ENCODE measurements at places on chromosomes 11 and 22.

- no peak for DNase-seq
Measured at GRCh38 chr11:5210376-5210885, 9.9 kb upstream of the OR51V1 start.

- no peak for DNase-seq
Measured at GRCh38 chr11:65655570-65656332, 7.0 kb downstream of the RELA start.

DNA sequence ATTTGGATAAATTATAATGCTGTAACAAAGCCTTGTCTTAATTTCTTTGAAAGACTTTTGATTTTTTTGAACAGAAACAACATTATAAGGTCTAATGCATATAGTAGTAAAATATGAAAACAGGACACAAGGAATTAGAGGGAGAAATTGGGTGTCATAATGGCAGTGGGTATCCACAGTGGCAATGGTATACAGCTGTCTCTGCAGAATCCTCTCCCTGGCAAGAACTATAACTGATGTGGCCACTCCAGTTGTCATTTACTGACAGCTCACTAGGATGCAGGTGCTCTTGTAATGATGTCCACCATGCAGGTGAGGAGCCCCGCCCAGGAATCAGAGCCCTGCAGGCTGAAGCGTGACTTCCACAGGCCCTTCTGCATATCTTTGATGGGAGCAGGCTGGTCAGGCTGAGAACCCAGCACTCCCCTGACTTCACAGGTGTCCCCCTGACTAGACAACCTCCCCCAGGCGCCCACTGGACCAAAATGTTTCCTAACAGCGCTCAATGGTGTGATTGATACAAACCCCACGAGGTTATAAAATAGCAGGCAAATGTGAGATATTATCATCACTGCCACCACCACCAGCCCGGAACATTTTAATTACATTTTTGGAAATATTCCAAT, 32.8 kb upstream of the SERPIND1 start:
- DNase-seq, result no peak

- no peak for DNase-seq
Measured at GRCh38 chr11:44008088-44008501, 39.7 kb upstream of the ACCSL start.

DNA sequence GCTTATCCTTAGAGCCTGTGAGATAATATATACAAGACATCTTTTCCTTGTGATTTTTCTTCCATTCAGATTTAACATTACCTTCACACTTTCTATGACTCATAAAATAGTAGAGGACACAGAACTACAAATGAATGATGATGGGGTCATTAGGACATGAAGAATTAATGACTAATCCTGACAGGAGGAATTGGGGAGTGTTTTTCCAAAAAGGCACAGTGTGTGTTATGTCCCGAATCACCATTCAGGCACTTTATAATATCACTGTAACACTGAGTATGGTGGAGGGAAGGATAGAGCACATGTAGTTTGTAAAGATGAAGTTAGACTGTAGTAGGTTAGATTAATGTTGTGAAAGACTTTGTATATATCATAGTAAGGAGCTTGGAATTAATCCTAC, 391.3 kb downstream of the JRKL start:
- no peak for DNase-seq

- DNase-seq, result no peak
Measured at GRCh38 chr11:119424276-119424675, 1.3 kb upstream of the THY1 start.
